ENCODE measurements at places on chromosomes 5 and 9.

DNA sequence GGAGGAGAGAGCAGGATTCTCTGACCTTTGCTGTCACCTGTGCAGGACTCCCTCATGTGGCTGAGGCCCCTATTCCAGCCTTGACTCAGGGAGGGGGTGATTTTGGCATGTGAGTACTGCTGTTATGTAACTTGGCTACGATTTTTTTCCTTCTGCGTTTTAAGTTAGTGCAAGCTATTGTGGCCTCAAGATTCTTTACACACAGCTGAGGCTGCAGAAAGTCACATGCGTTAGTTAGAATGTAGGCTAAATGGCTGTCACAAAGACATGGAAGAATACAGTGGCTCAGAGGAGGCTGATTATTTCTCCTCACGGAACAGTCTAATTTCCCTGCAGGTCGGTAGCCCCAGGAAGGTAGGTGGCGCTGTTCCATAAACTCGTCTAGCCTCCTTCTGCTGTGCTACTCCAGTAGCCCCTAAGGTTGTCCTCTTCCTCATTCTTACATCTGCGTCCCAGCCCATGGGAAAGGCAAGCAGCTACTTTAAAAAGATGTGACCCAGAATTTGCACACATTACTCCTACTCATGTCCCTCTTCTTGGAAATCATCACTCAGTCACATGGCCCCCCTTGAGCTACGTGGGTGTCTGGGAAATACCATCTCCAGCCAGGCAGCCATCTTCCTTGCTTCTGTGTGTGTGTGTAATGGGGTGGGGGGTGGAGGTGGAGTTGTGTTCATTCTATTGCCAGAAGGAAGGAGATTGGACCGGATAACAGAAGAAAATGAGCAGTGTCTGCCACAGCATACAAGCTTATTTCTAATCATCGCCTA lies 486.6 kb downstream of the CCDC171 start:
- no peak for DNase-seq

GRCh38 chr5:80502800-80503199 lies 14.9 kb downstream of the FAM151B start:
- DNase-seq, result peak; percentile 60

DNA sequence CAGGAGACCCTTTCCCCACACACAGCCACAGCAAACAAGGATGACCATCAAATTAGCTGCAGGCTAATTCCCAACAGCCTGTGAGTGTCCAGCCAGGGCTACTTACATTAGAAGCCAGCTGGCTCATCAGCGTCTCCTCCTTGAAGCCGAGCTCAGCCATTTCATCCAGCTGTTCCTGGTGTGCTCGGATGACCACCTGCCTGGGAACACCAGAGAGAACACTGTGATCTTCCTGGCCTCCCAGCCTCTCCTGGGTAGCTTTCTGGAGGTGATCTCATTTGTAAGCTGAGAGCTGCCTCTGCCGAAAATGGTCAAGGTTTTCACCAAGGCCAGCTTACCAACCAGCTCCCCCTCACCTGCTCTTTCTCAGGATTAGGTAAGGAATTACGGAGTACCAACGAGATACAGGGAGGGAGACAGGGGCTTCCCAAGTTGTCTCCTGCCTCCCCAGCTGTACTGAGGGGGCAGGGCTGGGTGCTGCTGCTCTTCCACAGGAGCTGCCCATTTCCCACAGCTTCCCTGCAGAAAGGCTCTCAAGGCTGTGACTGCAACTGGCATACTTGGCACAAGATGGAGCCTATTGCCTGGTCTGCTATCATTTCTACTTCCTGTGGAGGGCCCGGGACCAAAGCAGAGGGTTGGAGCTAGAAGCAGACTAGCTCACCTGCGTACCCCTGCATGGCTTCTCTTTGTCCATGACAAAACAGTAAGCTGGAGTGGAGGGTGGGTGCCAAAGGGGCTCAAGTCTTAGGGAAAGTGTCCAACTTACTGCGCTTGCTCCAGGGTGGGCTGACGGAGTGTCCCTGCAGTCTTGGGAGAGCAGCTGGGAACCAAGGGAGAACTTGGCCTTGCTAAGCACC lies 73.9 kb downstream of the KIF24 start:
- no peak for DNase-seq

GRCh38 chr5:11611011-11611410 lies 293.2 kb downstream of the CTNND2 start:
- no peak for DNase-seq

DNA sequence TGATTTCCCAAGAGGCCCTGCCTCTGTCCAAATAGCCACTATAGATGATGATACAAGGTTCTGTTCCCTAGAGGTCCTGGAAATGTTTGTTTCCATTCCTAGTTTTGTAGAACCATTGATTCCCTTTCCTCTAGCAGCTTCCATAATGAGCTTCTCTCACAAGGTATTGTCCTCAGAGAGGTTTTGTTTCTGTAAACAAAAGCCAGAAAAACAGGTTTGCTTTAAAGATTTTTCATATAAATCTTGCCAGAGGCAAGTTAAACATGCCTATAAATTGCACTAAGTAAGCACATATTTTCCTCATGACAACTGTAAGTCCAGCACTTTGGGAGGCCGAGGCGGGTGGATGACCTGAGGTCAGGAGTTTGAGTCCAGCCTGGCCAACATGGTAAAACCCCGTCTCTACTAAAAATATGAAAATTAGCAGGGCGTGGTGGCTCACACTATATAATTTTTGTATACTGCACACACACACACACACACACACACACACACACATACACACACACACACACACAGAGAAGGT lies 1787.7 kb downstream of the EFNA5 start:
- no peak for DNase-seq

DNA sequence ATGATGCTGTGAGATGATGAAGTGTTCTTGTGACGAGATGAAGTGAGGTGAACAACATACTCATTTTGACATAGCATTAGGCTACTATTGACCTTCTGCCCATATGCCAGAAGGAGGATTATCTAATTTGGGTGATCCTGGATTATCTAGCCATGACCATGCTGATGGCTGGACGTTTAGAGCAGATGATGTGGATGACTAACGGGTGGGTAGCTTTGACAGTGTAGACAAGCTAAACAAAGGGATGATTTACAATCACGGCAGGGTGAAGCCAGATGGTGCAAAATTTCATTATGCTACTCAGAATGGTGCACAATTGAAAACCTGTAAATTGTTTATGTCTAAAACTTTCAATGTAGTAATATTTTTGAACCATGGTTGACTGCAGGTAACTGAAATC lies 2403.4 kb upstream of the ACO1 start:
- no peak for DNase-seq

DNA sequence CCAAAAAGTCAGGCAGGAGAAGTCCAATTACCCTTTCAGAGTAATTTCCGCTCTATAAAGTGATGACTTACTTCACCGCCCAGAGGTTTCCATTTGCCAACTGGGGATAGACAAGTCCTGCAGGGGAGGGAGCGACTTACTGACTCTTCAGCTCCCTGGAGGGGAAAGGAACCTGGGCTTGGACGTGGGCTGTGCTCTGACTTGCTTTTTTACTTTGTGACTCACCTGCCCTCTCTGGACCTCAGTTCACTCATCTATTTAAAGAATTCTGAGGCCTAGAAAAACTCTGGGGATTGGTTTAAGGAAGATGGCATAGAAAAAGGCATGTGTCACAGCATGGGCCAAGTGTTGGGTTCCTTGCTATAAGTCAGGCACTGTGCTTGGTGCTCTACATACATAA lies 180.4 kb upstream of the TRIM32 start:
- no peak for DNase-seq

GRCh38 chr9:109317979-109318741 lies 2.7 kb downstream of the EPB41L4B start:
- no peak for DNase-seq

DNA sequence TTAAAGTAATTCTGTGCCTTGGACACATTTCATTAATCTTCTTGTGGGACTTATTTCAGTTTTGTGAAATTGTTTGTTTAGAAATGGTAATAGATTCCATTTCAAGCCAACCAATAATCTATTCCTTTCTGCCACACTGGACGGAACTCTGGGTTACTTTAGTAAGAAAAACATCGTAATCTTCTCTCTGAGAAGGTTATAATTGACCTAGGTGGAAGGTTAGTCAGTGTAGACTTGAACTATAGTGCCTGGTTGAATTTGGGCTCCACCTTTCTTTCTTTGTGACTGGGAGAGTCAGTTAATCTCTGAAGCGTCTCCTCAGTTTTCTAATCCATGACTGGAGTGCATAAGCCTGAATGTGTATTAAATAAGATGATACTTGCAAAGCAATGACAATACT lies 89.7 kb upstream of the PRLR start:
- no peak for DNase-seq

DNA sequence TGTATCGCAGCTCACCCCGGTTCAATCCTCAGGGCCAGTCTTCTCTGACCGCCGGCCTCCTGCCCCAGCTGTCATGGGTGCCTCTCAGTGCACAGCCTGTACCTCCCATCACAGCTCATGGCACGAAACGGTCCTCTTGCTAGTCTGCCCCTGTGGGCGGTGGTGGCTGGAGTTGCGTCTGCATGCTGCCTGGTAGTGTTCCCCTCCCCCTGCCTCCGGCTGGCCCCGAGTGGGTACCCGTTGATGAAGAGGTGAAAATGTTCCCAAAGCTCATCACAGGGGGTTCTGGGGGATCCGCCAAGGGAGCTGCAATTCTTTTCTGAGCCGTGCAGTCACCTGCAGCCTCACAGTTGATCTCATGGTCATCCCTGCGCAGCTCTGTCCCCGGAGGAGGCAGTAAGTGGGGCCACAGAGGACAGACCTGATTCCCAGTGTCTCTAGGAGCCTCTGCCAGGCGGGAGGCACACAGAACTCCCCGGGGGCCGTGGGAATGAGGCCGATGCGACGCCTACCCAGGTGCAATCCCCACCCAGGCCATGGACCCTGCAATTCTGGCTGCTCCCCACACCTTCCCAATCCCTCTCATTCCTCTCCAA lies 34.7 kb upstream of the FIBCD1 start:
- no peak for DNase-seq

- DNase-seq, result no peak
Measured at GRCh38 chr5:142998316-142999020, 228.3 kb downstream of the ARHGAP26 start.

GRCh38 chr9:761176-761792 lies 80.2 kb upstream of the DMRT1 start:
- no peak for DNase-seq

DNA sequence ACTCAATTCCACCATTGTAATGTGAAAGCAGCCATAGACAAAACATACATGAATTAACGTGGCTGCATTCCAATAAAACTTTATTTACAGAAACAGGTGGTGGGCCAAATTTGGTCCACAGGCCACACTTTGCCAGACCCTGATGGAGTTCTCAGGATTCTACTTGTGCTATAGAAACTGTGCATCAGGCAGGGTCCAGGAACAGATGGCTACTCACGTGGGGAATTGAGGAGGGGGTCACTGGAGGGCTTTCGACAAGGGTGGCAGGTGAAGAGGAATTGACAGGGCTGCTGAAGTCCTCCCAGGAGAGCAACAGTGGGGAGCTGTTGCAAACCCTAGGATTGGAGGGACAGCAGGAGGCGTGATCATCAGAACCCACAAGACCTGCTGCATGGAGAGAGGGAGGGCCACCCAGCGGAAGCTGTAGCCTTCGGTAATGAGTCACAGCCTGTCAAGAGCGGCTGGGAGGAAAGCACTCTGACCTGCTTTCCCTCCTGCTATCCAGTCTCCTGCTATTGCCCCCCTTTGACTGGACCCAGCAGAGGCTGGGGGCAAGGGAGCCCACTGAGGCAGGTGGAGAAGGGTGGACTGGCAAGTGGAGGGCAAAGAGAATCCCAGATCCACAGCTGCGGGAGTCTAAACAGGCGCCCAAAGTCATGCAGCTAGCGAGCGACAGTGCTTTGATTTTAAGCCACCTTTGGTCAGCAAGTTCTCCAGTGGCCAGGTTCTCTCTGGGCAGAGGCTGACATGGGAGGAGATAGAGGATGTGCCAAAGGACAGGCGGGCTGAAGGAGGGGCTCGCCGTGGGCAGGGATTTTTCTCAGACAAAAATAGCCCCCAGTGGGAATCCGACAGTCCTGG lies 138.3 kb upstream of the SMIM23 start:
- DNase-seq, result no peak

DNA sequence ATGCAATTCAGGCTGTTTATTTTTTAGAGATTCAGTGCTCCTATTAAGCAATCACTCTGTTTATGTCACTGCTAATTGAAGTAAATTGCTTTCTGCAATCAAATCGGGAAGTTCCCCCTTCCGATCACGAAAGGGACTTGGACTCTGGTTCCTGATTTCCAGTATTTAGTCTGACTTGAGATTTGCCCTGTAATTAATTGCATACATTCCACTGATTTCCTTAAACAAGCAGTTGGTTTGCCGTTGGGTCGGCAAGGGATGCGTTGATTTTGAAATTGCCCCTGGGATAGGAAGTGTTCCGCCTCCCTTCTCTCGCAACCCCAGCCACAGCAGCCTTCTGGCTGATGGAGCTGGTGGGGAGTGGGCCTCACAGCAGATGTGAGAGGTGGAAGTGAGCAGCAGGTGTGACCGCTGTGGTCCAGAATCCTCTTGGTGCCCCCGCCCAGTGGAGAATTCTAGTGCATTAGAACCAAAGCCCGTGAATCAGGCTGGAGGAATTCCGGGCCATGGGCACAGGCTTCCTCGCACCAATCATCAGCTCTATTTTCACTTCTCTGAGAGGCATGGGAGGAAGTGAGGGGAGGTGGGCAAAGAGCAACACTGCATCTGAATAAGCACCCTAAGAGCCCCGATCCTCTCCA lies 102.5 kb downstream of the SPRY4 start:
- no peak for DNase-seq

DNA sequence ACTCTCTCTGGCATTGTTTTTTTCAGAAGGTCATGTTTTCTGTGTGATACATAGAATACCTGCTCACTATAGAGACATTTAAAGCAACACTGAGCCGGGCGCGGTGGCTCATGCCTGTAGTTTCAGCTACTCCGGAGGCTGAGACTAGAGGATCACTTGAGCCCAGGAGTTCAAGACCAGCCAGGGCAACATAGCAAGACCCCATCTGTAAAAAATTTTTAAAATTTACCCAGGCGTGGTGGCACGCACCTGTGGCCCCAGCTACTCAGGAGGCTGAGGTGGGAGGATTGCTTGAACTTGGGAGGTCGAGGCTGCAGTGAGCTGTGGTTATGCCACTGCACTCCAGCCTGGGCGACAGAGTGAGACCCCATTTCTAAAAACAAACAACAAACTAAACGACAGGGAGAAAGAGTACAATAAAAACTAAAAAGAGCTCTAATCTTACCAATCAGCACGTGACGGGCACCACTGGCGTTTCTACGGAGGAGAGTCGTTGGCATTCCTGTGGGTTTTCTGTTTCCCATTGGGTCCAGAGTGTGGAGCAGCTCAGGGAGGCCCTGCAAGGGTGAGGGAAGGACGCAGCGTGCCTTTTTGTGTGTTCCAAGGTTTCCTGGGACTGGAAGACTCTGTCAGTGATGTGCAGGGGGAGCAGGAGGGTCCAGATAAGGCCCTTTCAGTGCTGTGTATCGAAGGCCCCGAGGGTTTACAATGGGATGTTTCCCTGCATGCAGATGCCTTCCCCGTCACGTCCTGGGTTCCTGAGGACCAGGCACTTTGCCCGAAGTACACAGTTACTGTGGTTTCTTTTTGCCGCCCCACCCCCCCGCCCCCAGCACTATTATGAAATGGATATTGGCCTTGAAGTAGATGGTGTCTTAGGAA lies 7.2 kb upstream of the RNU6ATAC start:
- no peak for DNase-seq

DNA sequence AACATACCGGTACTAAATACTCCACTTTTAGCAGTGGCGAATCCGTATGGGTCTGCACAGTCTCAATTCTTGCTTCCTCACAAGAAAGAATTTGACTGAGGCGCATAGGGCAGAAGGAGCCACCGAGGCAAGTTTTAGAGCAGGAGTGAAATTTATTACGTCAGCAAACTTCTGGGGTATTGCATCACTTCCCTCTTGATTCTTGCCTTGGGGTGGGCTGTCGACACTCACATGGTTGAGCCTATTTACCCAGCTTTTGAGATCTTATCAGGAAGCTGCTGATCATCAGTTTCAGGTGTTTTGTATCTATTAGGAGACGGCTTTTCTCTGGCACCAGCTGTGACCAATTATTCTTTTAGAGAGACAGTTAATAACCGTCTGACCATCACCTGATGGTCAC lies 111.5 kb upstream of the CCNH start:
- no peak for DNase-seq
